ENCODE measurements at places on chromosomes 5 and 9. TPM values are rescaled to one million over a fixed set of nuclear protein-coding genes. Genes with fewer than 3 reads are reported as not detected.

FBN2 gene
- total RNA-seq, result 52.6 TPM

PCDHB15 gene
- 0.17 TPM for total RNA-seq

IRX4 gene
- not detected for total RNA-seq

PTGR1 gene
- total RNA-seq, result 124 TPM

RASEF gene
- not detected for total RNA-seq

MSH3 gene
- 11.9 TPM for total RNA-seq
